ENCODE measurements at places on chromosomes 2 and 18.

GRCh38 chr2:96693286-96694200 is 46.3 kb downstream of the LMAN2L start:
- no peak for DNase-seq

DNA sequence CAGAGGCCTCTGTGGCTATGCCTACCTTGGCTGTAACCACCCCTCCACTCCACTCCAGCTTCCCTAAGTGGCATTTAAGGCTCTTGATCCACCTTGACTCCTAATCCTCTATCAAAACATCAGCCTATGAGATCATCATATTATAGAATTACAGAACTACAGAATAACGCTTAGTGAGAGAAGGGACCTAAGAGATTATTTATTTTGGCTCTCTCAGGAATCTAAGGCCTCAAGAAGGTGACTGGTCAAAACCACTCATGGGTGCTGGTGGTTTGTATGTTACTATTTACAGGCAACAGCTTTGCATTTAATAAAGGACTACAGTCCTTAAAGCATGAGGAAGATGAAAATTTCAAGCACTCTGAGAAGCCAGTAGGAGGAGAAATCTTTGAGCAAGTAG is 118.8 kb downstream of the FSHR start:
- no peak for DNase-seq

GRCh38 chr2:141653184-141653583 is 477.6 kb downstream of the LRP1B start:
- DNase-seq = no peak

- no peak for DNase-seq
These were observed 113.8 kb downstream of the ARHGAP28 start for GRCh38 chr18:6843308-6843707.

GRCh38 chr2:45269149-45269793 is 260.0 kb upstream of the SIX2 start:
- no peak for DNase-seq

DNA sequence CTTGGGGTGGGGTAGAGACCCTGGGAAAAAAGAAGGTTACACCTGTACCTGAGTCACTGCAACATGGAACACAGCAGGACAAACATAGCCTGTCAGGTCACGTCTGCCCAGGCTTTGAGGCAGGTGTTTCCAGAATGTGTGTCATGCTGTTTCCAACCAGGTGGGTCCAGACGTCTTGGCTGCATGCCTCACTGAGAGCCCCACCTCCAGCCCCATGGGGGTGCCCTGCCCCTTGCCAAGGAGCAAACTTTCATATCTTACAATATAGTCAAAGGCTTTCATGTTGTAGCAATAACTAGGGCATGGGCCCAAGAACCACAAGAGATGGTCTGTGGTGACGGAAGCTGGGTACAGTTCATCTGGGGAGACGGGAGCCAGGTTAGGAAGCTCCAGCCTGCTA is 499.7 kb downstream of the BCL11A start:
- DNase-seq = no peak

GRCh38 chr2:226354434-226354833 is 445.2 kb downstream of the IRS1 start:
- no peak for DNase-seq

DNA sequence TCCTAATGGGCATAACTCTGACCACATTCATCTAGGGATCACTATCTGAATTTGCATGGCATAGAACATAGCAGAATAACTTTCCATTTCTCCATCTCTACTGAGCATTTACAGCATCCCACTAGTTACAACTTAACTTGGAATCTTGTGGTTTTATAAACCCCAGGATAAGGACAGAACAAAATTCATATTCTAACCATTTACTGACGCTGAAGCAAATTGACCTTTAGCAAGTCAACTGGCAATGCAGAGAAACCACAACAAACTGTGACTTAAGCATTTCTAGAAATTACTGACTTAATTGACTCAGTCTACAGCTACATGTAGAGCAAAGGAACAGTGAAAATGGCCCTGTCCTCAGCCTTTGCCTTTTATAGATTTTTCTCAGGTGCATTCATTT is 61.2 kb downstream of the DCC start:
- DNase-seq = no peak

DNA sequence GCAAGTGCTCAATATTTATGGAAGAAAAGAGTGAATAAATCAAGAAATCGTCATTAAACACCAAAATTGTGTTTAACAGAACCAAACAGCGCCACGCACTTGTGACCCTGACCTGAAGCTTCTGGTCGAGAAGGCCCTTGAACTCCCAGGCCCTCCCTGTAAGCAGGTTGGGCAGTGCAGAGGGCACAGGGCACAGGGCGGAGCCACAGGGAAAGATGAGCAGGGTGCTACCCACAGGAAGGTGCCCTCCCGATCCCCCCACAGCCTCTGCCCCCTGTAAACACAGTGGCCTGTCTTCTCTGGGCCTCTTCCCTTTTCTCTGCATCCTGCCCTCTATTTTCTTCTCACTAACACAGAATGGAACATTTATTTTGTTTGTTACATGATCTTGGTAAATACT is 16.9 kb upstream of the TUBB6 start:
- DNase-seq = no peak

DNA sequence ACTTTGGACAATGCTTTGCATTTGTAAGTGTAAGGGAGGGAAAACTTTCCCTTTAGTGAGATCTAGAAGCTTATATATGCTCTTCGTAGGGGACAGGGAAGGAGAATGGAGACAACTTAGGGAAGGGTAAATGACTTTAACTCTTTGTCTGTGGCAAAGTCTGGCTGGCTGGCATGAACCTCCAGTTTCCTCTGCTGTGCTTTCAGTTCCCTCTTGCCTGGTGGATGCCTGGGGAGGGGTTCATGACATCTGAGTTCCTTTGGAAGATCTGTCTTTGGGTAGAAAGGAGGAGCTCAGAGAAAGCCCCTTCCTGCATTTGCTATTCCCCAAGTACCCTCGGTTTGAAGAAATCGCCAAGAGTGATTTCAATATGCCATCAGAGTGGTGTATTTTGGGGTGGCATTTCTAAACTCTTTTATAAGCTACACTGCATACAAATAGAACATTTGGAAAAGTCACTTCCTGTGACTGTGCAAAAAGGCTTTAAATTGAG is 143.6 kb downstream of the VAPA start:
- DNase-seq = no peak

- DNase-seq = no peak
These were observed 342.1 kb downstream of the KIAA1328 start for GRCh38 chr18:37170984-37171383.

DNA sequence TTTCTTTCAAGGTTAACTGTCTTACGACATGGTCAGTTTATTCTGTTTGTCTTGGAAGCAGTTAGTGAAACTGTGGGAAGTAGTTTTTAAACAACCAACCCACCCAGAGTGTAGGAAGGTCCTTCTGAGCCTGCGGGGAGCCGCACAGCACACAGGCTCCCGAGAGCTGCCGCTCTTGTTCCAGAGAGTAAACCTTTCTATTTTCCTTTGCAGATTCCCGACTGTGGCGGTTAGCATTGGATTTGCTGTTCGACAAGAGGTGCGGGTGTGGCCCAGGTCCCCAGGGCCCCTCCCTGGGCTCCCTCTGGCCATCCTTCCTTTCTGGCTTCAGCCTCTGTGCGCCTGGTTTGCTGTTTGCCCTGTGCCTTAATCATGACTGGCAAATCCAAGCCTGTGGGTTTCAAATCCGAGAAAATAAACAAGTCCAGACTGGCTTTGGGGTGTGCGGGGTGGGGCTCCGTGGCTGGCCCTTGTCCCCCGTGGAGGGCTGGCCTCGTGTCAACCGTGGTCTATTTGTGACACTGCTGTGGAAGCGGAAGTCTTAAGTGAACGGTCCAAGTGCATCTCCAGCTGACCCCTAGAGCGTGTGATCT is 30.7 kb downstream of the IMPA2 start:
- DNase-seq = no peak

DNA sequence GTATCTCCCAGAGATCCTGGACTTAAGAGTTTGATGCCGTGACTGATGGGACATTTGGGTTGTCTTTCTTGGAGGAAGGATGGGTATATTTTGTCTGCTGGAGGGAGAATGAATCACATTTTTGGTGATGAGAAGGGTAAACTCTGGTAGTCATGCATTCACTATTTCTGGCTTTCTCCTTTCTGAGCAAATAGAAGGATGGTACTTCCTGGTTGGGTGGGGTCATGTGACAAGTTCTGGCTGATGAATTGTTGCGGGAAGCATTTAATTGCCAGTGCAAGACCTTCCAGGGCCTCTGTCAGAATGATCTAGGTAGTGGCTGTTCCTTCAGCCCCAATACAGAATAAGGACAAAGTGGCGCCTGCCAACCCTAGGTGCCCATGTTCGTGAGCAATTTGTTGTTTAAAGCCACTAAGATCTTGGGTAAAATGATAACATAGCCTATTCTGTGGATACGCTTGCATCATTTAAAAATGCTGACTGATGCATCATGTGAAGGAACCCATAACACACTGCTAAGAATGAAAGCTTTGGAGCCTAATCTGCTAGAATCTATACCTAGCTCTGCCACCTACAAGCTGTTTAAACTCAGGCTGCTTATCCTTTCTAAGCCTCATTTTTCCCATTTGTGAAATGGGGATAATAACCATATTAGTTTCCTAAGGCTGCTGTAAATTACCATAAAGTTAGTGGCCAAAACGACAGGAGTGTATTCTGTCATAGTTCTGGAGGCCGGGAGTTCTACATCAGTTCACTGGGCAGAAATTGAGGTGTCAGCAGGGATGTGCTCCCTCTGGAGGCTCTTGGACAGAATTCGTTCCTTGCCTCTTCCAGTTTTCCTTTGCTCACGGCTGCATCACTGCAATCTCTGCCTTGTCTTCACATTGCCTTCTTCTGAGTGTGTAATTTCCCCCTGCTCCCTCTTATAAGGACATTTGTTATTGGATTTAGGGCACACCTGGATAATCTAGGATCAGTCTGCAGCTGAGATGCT is 281.3 kb downstream of the AGPS start:
- DNase-seq = no peak
